KG1 (cell line): ENCODE measurements at places on chromosomes 4 and X.
A peak's percentile ranks its signal among the peaks of the same experiment; 100 is the strongest.

DNA sequence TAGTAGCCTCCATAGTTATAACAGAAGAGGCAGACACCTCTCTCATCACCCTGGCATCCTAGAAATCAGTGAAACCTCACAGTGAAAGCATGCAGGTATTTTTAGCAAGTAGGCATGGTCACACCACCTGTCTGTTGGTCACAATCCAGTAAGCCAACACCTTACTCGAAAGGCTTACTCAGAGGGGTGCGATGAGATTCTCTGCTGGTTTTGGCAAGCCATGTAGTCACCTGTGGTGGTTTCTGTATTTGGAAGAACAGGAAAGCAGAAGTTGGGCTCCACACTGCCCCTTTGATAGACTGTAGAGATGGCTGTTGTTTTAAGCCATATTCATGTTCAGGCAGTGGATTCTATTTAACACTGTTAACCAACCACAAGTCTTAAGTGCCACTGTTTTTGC, 134.7 kb downstream of the DCLK2 start:
- no peak for DNase-seq

DNA sequence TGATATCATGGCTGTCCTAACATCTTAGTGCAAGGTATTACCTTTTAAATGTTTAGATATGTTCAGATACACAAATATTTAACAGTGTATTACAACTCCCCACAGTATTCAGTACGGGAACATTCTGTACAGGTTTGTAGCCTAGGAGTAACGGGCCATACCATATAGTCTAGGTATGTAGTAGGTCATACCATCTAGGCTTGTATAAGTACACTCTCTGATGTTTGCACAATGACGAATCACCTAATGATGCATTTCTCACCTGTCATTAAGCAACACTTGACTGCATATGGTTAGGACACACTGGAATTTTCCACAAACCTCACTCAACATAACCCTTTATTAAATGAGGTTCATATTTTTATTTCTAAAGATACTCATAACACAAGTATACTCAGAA, 67.7 kb downstream of the THOC2 start:
- no peak for DNase-seq

- no peak for DNase-seq
Observed at GRCh38 chr4:5381961-5382441, 326.4 kb downstream of the EVC2 start.

DNA sequence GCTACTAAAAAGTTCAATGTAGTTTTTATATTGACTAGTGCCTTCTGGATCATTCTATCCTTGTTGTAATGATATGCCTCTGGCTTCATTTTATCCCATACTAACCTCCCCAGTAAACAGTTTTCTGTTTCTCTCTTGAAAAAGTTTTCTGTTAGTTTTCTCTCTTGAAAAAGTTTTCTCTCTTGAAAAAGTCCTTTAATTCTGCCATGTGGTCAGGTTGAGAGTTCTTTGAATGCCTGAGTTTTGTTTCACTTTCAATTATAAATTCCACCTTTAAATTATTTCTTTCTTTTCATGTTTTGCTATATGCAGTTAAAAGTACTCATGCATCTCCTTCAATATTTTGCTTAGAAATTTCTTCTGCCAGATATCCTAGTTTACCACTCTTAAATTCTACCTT, 1139.6 kb downstream of the STPG2 start:
- no peak for DNase-seq

DNA sequence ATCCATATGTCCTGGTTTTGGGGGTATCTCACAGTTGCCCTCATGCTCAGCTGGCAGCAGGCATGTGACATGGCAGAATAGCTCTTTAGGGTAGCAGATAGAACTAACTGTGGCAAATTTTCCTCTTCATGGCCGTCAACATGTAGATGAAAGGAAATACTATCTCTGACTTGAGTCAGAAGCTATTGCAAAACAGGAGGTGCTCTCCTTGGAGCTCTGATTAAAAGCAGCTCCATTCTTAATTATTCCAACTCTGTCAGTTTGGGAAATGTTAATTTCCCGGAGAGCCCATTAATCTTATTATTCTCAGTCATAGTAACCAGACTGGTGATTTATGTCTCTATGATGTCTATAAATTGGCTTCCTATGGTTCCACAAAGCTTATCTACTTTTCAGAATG, 18.2 kb downstream of the IL13RA1 start:
- DNase-seq, result no peak

GRCh38 chr4:92333016-92333415, 29.2 kb downstream of the GRID2 start:
- no peak for DNase-seq

DNA sequence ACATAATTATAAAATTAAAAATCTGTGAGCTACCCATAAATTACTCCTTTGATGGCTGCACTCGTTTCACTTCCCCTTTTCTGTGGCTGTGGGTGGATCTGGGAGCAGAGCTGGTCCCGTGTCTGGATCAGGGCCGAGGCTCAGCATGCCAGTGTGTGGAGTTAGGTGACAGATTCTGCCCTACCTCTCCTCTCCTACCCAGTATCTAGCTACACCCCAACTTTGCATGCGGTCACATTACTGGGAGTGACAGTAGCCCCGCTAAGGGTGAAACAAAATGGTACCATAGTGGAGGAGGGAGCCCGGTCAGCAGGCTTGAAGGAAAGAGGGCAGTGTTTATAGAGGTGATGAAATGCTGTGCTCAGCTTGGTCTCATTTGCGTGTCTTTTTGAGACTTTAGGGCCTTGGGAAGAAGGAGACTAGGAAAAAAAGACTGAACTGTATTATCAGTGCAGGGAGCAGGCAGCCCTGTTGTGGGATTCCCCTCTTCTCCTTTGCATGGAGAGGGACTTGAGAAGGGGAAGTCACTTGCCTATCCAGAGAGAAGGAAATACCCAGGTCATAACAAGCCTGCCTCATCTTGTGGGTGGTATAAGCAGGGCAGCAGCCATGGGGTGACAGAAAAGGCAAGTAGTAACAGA, 48.4 kb downstream of the ARHGAP10 start:
- no peak for DNase-seq

DNA sequence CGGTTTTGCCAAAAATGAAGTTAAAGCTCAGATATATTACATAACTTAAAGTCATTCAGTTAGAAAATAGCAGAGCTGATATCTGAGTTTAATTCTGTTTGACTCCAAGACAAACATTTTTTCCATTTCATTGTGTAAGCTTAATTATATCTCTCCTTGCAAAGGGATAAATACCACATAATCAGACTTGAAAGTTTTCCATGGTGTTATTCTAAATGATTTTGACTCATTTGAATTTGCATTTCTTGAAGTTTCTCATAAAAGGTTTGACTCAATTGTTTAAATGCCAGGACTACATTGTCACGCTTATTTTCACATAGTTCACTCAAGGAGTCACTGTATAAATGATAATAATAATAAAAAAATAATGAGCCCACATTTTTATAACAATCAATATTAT, 39.4 kb upstream of the DDX60 start:
- no peak for DNase-seq

DNA sequence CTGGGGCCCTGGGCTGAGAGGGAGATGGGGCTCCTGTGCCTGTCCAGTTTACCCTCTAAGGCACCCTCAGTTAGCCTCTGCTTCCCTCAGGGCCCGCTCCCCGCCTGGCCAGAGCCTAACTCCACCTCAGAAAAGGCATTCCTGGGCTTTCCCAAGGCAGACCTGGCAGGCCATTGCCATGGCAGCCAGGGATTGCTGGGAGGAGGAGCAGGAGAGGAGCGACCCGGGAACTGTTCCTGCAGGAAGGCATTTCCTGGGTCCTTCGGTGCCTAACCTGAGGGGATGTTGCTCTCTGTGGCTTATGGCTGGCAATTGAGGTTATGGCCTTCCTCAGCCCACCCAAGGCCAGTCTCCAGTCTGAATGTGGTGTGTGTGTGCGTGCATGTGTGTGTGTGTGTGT, 131.3 kb downstream of the PJA1 start:
- no peak for DNase-seq

- no peak for DNase-seq
Observed at GRCh38 chrX:150018931-150019361, 80.7 kb upstream of the EOLA2 start.

- no peak for DNase-seq
Observed at GRCh38 chrX:27600686-27601085, 10.5 kb downstream of the DCAF8L2 start.

- no peak for DNase-seq
Observed at GRCh38 chrX:111164728-111165127, 68.7 kb downstream of the PAK3 start.

DNA sequence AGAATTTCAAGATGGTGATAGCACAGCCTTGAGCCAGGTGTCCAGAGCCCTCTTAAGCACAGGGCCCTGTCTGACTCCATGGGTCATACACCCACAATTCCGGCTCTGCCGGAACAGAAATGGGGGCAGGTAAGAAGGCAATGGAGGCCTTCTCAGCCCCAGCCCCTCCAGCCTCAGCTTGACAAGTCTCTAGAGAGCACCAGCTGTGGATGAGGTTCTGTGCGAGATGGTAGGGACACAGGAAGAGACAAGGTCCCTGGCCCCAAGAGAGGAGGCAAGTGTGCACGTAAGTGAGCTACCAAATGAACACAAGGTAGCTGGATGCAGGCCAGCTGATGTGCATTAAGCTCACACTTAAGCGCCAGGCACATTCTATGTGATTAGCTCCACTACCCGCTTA, 2.4 kb upstream of the PRRG3 start:
- DNase-seq, result no peak

GRCh38 chrX:123348468-123348867, 164.4 kb downstream of the GRIA3 start:
- DNase-seq, result no peak

DNA sequence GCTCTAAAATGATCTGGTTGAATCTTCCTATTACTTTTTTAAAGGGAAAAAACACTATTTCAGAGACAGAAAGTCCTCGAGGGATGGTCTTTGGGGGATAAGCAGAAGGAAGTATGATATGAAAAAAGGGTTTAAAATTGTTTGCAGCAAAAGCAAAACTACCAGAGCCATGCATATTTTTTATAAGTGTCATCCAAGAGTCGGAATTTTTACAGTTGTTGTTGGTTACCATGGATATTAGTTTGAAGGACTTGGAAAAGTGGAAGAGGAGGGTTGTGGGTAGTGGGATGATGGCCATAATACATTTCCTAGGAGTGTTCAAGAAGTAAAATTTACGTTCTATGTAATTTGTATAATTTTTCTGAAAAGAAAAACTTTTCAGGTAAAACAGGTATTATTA, 134.4 kb downstream of the PCDH7 start:
- DNase-seq, result no peak

- DNase-seq, result no peak
Observed at GRCh38 chr4:8308856-8309771, 39.6 kb downstream of the HTRA3 start.

DNA sequence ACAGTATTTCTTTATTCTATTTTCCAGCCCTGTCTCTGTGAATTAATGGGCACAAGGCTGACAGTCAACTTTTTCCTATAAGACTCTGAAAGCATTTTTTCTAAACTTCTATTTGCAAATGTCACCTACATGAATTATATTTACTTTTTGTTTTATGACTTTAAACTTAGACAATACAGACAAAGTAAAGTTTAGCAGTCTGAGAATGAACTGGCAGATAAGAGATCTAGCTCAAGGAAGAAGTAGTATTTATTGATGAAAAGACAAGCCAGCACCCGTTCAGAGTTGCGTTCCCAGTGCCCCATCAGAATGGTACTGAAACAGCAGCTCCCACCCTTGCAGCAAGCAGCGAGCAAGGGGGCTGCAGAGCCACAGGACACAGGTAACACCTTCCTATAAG, 148.5 kb downstream of the FAM13A start:
- DNase-seq, result no peak

DNA sequence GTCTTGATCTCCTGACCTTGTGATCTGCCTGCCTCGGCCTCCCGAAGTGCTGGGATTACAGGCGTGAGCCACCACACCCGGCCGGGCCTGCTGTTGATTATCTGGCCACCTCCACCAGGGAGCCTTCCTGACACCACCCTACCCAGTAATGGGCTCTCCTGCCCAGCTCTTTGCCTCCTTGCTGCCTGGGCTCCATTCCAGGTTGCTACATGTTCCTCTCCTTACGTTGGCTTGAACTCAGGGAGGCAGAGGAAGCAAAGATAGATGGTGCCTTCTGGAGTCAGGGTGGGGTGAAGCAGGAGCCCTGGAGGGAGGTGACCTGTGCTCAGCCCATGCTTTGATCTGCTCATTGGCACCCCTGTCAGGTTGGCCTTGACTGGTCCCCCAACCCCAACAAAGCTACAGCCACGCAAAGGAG, 26.3 kb downstream of the FLNA start:
- DNase-seq, result no peak

- no peak for DNase-seq
Observed at GRCh38 chr4:153233761-153234371, 29.6 kb downstream of the TRIM2 start.

DNA sequence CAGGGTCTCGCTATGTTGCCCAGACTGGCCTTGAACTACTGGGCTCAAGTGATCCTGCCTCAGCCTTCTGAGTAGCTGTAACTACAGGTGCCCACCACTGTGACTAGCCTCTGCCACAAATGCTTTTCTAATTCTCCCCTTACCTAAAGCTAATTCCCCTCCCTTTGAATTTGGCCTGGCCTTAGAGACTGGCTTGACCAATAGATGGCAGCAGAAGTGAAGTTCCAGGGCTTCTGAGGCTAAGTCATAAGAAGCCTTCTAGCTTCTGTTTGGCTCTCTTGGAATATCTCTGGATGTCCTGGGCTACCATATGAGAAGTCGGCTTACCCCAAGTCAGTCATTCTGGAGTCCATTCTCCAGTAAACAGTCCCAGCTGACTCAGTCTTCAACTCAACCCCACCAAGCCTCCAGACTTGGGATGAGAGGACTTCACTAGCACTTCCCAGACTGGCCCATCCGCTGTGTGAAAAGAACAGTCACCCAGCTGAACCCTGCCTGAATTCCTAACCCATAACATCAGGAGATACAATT, 61.0 kb downstream of the HPRT1 start:
- DNase-seq, result peak; percentile 6

DNA sequence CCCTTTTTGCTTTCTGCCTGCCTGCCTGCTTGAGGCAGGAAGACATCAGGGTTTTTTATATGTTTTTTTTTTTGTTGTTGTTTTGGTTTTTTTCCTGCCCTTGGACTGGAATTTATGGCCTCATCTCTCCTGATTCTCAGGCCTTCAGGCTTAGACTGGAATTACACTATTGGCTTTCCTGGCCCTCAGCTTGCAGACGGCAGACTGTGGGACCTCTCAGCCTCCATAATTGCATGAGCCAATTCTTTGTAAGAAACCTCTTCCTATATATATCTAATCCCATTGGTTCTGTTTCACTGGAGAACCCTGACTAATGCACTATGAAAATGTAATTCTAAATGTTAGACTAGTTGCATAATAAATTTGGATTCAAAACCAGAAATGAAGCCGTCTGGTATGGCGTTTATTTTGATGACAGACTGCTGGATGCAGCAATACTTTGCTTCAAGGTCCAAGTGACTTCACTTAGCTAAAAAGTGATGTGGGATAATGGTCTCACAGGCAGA, 59.0 kb downstream of the SEL1L3 start:
- DNase-seq, result no peak

- DNase-seq, result no peak
Observed at GRCh38 chr4:100430451-100430850, 87.4 kb downstream of the EMCN start.

GRCh38 chrX:22041907-22042530, 9.9 kb downstream of the PHEX start:
- no peak for DNase-seq

GRCh38 chr4:186727169-186727976, 3.7 kb upstream of the FAT1 start:
- no peak for DNase-seq
